Stimulated activated naive CD4-positive, alpha-beta T cell treated with Interleukin-2 at 50 U/mL for 16 hours (primary cell): ENCODE measurements at places on chromosomes 4 and X.
A peak's percentile ranks its signal among the peaks of the same experiment; 100 is the strongest.

DNA sequence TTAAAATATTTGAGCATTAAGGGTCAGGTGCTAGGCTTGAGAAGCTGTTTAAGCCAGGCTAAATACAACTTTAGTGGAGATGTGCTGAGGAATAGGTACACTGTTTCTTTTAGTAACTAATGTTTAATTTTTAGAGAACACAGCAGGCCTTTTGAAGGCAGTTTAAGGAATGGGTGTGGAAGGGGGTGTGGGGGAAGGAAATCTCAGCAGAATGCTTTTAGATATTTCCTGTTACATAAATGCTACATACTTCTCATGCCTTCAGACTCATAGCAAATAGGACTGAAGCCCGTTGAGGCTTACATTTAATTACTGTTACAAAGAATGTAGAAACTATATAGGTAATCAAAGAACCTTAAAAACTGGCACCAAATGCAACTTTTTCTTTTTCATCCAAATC, 66.3 kb downstream of the WWC2 start:
- DNase-seq, result no peak

DNA sequence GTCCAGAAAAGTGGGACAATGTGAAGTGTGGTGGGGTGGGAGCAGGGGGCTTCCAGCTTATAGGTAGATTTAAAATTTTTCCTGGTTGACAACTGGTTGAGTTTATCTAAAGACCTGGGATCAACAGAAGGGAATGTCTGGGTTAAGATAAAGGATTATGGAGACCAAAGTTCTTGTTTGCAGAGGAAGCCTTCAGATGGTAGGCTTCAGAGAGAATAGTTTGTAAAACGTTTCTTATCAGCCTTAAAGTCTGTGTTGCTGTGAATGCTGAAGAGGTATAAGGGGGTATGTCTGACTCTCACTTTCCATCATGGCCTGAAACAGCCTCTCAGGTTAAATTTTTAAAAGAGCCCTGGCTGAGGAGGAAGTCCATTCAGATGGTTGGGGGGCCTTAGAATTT, 20.5 kb downstream of the MGST2 start:
- DNase-seq, result no peak

GRCh38 chr4:182063651-182064050, 179.6 kb upstream of the TENM3 start:
- DNase-seq, result no peak

DNA sequence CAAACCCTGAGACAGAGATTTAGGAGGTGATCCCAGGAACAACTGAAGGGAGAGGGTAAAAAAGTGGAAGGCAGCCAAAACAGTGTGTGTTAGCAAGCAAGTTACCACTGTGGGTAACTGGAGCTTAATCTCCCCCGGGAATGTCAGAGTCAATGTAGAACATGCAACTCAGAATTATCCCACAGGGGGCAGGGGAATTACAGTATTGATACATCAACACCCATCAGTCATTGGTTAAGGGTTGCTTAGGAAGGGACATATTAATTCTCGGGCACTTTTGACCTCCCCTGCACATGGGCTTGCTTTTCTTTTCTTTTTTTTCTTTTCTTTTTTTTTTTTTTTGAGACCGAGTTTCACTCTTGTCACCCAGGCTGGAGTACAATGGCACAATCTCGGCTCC, 29.3 kb downstream of the CXorf58 start:
- DNase-seq, result no peak

DNA sequence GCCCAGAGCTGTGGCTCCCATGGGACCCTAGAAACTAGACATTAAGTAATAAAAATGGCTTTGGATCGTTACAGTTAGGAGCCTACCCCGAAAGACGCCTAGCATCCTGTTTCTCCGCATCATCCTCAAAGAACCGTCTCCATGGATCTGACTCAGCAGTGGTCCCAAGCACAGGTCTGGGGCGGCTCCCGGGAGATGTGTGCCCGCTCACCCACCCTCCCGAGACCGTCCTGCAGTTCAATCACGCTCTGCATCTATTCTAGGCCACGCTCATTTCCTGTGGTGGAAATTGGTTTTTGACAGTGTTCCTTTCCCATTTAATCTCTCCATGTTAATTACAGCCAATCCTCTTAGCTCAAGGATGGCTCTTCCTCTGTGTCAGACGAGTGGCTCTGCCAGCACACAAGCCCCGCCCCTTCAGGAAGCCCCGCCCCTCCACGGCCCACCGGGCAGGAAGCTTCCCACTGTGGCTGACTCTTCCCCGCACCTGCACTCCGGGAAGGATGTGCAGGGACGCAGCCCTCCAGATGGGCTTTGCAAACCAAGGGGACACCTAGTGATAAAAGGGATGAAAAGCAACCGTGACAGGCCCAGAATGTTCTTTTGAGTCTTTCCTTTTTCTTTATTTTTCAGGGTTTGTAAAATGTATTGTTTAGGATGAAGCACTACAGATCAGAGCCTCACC, 34.5 kb upstream of the HELT start:
- peak; percentile 40 for DNase-seq

GRCh38 chr4:92265021-92265420, 38.7 kb upstream of the GRID2 start:
- no peak for DNase-seq

DNA sequence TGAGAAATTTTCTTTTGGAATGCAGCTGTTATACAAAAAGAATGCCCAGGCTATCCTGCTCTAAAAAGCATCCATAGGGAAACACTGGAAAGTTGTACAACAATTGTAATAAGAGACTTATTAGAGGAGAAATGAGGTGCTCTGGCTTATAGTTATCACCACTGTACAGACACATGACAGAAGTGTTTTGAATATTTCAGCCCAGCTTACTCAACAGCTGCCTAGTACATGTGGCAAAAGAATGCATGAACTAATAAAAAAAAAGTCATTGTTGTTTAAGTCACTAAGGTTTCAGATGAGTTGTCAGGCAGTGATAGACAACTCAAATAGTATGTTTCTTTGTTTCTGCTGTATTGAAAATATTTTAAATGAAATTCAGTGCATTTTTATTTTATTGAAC, 307.7 kb downstream of the GPM6A start:
- no peak for DNase-seq

GRCh38 chrX:111338095-111338698, 67.9 kb upstream of the CAPN6 start:
- no peak for DNase-seq

- DNase-seq, result no peak
These were observed 27.8 kb upstream of the LDB2 start for GRCh38 chr4:16926214-16926613.

DNA sequence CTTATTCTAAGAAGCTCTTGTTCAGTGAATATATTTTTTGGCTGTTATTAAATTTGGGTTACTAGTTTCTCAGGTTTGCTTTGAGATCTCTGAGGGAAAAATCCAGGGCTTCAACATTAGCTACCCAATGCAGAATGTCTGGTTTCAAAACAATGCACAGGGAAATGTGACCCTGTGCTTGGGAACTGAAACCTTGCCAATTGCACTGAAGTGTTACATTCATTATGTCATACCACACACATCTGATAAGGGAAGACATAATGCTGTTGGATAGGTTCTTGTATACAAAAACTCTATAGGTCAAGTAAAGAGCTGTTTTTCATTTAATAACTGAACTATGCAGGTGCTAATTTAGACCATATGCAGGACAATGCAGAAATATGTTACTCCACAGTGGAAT, 345.3 kb upstream of the BMP3 start:
- DNase-seq, result no peak

DNA sequence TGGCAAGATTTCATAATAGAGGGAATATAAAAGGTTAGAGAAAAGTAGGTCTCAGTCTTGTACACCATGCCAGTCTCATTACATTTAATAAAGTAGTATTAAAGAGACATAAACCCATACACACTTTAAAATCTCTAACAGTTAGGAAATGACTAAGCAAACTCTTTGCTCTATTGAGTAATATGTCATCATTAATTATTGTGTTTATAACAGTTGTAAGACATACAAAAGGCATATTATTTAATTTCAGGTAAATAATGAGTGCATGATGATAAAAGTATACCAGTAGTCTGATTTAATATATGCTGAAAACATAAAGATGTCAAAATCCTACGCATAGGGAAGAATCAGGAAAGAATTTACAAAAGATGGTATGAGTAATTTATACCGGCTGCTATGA, 31.0 kb upstream of the FGG start:
- DNase-seq, result no peak
